Large intestine (tissue), 12 donors: ENCODE measurements at places on chromosomes 7 and 10. TPM values are rescaled to one million over a fixed set of nuclear protein-coding genes. Genes with fewer than 3 reads are reported as not detected.

- DNase-seq, result no peak
Observed at GRCh38 chr10:51447119-51447518, 252.3 kb downstream of the CSTF2T start.

GRCh38 chr10:3273966-3274365 lies 101.4 kb upstream of the PITRM1 start:
- no peak for DNase-seq

Gene CPA4
- polyA plus RNA-seq, result 7.9 TPM

Gene CHST12
- 10.9 TPM for polyA plus RNA-seq

DNA sequence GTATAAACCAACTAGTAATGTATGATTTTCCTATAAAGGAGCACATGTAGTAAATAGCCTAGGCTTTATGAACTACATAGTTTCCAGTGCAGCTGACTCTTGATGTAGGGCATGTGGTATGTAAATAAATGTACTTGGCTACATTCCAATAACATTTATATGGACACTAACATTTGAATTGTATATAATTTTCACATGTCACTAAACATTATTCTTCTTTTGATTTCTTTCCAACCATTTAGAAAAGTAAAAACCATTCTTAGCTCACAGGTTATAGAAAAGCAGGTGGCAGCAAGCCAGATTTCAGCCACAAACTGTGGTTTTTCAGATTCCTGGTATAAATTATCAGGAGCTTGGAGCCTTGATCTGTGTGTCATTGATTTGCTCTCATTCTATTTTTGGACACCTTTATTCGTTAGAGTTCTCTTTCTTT lies 1182.0 kb downstream of the CNTNAP2 start:
- DNase-seq, result no peak

Gene TRIM74
- 0.88 TPM for polyA plus RNA-seq

Gene ARHGEF5
- polyA plus RNA-seq, result 41.1 TPM

DNA sequence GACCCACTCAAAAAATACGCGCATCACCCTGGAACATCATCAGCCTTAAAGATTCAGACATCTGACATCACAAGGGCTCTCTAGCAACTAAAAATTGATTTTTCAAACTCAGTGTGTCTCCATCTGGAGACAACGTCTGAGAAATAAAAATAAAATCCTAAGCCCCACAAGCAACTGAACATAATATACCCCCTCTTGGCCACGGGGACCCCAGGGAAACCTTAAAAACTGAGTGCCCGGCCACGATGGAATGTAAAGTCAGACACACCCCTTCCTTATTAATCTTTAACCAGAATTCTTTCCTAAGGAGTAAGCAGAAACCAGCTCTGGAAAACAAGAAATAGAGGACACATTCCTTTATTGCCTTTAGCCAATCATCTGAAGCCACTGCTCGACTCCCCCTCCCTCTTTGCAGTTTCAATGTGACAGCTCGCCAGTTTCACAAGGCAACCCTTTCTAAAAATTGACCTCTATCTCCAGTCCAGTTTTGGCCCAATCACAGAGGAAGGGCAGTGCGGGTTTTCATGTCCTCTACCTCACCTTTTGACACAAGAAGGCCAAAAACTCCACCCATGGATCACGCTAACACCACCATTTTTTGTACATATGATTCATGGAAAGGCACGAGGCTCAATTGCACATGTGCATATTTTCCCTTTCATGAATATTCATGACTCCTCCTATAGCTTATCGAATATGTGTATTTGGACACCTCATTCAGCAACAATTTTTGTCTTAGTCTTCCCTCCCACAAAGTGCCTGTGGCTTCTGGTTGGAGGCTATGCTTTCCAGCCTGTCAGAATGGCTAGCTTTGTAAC lies 24.2 kb downstream of the IFIT3 start:
- peak; percentile 94 for DNase-seq

DNA sequence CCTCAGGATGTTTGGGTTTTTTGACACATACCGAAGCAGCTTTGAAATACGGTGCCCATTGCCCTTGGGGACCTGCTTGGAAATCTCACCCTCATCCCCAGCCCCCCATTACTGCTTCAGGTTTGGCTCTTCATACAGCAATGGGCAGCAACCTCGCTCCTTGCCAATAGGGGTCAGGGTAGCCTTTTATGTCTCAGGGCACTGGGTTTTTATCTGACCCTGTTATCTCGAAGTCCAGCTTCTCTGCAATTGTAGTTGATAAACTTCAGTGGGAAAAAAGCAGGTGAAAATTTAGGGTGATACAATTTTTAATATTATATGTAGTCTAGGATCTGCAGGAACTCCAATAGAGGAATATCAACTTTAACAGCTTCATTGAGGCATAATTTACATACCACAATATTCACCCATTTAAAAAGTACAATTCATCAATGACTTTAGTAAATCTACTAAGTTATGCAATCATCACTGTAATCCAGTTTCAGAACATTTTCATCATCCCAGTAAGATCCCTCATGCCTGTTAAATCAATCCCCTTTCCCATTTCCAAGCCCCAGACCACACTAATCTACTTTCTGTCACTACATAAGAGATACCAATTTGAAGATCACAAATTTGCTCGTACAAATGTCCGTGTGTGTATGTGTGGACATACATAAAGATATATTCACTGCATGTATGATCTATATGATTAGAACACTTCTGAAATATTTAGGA lies 386.2 kb downstream of the KCNMA1 start:
- DNase-seq, result no peak

DNA sequence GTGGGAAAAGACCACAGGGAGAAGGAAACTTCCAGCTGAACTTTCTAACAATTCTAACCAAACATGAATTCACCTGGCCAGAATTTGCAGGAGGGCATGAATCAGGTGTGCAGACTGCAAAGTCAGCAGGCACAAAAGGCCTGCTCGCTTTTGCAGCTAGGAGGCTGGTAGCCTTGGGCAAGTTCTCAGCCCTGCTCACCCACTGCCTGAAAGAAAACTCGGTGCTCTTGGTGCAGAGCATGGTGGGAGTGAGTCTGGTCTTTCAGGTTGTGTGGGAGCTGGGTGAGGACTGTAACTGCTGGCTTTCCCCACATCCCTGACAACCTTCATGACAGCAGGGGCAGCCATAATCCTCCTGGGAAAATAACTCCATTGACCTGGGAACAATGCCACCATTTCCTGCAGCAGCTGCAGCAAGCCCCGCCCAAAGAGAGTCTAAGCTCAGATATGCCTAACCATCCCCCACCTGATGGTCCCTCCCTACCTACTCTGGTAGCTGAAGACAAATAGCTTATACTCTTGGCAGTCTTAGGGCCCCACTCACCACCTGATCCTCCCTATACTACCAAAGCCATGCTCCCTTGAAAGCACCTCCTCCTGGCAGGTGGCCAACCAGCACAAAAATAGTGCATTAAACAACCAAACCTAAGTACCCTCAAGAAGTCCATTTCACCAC lies 31.6 kb downstream of the ZNF117 start:
- DNase-seq, result no peak

DNA sequence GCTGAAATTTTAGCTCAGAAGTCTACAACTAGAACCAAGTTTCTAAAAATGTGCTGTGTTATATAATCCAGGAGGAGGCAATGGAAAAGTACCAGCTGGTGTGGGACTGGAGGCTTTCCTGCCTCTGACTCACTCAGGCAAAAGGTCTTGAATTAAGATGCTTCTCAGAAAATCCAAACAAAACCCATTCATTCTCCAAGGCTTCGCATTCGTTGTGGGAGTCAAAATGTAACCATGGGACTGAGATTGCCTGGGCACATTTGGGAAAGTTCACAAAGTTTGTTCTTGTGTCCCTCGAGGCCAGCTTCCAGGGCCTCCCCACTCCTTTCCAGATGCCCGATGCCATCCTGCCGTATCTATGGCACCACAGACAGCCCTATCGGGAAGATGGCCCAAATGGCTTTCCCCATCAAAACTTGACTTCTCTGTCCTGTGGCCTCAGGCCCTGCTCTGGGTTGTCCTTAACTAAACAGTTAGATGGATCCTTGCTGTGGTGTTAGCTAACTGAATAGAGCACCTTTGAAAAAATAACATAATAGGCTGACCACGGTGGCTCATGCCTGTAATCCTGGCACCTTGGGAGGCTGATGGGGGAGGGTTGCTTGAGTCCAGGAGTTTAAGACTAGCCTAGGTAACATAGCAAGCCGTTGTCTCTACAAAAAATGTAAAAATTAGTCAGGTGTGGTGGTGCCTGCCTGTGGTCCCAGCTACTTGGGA lies 180.5 kb downstream of the PFKFB3 start:
- DNase-seq, result no peak

DNA sequence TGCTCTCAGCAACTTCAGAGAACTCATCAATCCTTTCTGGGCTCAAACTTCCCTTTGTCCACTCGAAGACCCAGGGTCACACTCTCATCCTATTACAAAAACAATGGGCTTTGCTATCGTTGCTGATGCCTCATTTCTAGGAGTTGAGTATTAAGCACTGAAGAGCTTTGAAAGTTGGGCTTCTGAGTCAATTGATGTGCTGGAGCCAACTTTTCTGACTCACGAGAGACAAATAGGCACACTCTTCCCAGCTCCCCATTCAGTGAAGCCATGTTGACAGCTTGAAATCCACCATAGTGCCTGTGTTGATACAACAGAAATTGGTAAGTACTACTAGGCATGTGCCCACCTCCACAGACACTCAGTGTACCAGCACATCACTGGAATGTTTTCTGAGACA lies 97.5 kb upstream of the PRSS58 start:
- DNase-seq, result no peak

DNA sequence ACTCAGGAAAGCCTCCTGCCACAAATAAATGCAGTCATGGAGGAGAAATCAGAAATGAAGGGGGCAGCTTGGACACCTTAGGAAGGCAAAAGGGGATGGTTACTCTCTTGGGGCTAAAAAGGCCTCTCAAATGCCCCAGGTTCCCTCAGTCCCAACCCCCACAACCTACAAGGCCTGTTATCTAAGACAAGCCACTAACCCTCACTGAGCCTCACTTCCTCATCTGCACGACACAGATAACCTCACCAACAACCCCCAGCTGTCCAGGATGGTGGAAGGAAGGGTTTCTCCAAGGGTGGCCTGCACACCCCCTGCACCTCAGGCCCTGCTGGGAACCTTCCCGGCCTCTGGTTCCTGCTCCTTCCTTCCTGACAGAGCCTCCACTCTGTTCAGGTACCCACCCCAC lies 29.2 kb downstream of the SORBS1 start:
- DNase-seq, result no peak

Gene BMI1
- polyA plus RNA-seq, result 46.6 TPM

Gene SP8
- not detected for polyA plus RNA-seq

- DNase-seq, result no peak
Observed at GRCh38 chr7:116327752-116328151, 117.4 kb downstream of the TES start.

- no peak for DNase-seq
Observed at GRCh38 chr10:52679117-52679516, 93.5 kb downstream of the MBL2 start.

Gene MIOS
- 23.3 TPM for polyA plus RNA-seq

- no peak for DNase-seq
Observed at GRCh38 chr10:77713521-77714280, 76.1 kb upstream of the KCNMA1 start.

DNA sequence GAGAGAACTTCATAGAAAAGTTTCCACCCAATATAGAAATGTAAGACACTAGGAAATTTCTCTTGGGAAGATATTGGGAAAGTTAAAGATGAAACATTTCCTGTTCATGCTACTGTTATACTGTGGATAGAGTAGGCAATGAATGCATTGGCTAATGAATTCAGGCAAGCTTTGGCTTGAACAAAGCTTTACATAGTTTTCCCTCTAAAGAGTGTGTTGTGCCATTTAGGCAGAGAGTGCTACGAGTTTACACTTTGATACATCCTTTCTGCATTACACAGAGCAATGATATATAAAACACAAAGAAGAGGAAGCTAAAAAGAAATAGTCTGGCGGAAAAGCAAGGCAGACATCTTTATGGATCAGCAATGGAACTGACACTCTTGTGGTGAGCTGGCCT lies 125.9 kb upstream of the SHH start:
- no peak for DNase-seq

DNA sequence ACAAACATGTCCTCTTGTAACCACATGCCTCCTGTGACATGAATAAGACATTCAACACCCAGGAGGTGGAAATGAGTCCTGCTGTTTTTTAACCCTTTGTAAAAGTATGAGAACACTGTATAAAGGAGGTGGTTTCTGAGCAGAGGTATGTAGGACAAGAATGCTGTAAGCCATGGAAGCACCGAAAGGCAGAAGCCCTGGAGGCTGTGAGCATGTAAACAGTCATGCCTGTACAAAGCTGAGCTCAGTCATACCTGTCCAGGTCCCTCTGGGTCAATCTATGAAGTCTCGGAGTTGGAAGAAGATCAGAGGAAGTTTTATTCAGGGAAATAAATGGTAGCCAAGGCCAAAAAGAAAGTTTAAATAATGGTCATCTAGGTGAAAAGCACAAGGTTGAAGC lies 34.7 kb upstream of the XPNPEP1 start:
- no peak for DNase-seq

GRCh38 chr7:26563406-26563805 lies 271.7 kb downstream of the SNX10 start:
- no peak for DNase-seq

GRCh38 chr10:114172216-114172615 lies 1.8 kb downstream of the CCDC186 start:
- DNase-seq, result no peak
